NB4 (cell line): ENCODE measurements at places on chromosomes 12 and 14.

GRCh38 chr12:87985069-87985675 is 44.0 kb downstream of the C12orf50 start:
- DNase-seq, result no peak

GRCh38 chr12:58174316-58174715 is 232.9 kb downstream of the ATP23 start:
- no peak for DNase-seq

GRCh38 chr12:121232163-121232562 is 22.2 kb downstream of the P2RX4 start:
- DNase-seq, result no peak

- DNase-seq, result no peak
These were observed 12.4 kb upstream of the A2M start for GRCh38 chr12:9127936-9128663.

DNA sequence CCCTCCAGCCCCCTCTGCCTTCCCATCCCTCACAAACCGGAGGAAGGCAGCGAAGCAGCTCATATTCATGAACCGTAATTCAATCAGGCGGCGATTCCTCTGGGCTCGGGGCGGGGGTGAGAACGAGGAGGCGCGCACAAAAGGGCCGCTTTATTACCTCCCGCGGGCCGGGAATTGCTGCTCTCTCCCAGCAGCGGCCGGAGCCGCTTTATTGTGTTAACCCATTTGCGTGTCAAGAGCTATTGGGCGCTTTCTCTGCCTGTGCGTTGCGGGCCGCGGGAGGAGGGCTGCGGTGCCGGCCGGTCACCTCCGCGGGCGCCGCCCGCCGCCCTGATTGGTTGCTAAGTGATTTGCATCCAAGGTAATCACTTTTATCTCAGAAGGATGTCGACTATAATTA is 4.8 kb downstream of the FAM222A start:
- DNase-seq, result no peak

GRCh38 chr12:113161415-113162016 is 12.0 kb downstream of the CFAP73 start:
- peak; percentile 78 for DNase-seq

GRCh38 chr12:9902539-9903228 is 21.4 kb downstream of the KLRF2 start:
- no peak for DNase-seq

- DNase-seq, result no peak
These were observed 274.6 kb downstream of the BTG1 start for GRCh38 chr12:91870872-91871707.

- no peak for DNase-seq
These were observed 29.0 kb downstream of the TRMT5 start for GRCh38 chr14:60951776-60952435.

DNA sequence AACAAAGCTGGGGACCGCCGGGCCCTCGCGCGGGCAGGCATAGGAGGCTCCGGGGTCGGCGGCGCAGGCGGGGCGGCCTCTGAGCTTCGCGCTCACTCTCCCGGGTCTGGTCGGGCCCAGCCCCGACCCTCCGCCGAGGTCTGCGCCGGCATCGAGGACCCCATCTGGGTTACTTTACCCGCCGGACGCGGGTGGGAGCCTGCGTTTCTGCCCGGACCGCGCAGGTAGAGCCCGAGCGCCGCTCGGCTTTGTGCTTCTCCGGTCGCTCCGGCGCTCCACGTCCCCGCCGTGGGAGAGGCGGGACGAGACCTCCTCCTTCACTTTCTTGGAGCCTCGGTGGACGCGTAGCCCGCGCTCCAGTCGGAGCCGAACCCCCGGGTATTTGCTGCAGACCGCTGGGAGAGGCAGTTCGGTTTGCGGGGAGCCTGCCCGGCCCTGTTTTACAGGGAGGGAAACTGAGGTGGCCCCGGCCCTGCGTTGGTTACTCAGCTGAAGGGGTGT is 63.2 kb downstream of the FBXL14 start:
- no peak for DNase-seq

- DNase-seq, result peak; percentile 56
These were observed 37.3 kb upstream of the RCOR1 start for GRCh38 chr14:102554821-102555819.

DNA sequence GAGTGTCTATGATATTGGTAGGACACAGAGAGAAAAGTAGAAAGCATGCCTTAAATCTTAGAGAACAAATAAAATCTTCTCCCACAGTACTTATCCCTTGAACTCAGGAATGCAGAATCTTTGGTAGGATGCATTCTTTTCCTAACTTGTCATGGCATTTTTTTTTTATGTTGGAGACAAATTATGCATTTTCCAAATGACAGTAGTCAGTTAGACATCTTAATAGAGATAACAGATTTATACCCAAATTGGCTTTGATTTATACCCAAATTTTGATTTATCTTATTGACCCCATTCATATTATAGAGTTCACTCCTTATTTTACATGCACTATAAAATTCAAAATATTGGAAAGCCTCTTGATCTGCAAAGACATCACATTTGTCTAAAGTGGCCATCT is 132.9 kb downstream of the CNTN1 start:
- no peak for DNase-seq

GRCh38 chr12:131137836-131138637 is 184.3 kb downstream of the ADGRD1 start:
- DNase-seq, result peak; percentile 95

- DNase-seq, result no peak
These were observed 216.7 kb upstream of the SSTR1 start for GRCh38 chr14:37991027-37991426.

GRCh38 chr12:45737638-45738037 is 8.1 kb downstream of the ARID2 start:
- DNase-seq, result no peak

- peak; percentile 33 for DNase-seq
These were observed 178.9 kb upstream of the NRXN3 start for GRCh38 chr14:77991128-77991772.

- no peak for DNase-seq
These were observed 48.0 kb downstream of the WNK1 start for GRCh38 chr12:800401-800800.

DNA sequence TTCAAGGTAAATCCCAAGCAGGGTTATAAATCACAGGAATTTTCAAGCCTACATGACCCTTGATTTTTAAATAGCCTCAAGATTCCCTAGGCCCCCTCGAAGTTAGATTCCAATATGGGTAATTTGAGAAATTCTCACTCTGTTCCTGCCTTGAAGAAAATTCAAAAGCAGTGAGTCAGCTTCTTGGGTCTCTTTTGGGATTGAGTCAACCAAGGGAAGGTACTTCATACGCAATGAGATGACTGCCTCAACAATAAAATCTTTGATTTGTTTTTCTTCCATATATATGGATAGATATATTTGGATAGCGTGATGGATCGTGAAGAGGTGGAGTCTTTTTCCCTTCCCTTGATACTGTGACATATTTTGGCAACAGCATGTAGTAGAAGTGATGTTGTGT is 180.4 kb upstream of the ATP2B1 start:
- DNase-seq, result no peak

DNA sequence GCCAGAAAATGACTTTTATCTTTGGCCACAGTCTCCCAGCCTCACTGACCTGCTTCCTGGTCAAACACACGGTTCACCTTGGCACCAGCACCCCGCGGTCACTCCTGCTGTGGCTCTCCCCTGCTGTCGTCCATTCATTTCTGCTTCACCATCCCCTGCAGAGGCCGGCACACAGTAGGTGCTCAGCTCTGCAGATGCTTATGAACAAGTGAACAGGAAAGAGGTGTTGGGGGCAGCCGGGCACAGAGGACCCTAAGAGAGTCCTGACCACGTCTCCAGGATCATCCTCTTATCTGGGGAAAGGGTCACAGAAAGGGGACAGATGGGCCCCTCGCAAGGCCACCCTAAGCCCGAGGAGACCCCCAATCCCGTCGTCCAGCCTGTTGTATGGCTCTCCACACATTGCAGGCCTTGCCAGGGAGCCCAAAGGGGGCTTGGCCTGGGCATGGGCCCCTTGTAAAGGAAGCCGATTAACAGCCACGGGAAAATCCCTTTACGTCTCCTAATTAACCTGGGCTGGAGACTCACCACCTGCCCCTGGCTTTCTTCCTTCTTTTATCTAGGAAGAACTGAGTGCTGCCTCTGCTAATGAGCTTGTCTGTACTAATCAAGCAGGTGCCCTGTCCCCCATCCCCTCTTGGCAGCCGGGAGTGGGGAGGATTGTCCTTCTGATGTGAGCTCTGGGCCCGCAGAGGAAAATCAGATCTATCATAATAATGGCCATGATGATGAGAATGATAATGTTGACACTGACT is 119.2 kb downstream of the AACS start:
- no peak for DNase-seq

DNA sequence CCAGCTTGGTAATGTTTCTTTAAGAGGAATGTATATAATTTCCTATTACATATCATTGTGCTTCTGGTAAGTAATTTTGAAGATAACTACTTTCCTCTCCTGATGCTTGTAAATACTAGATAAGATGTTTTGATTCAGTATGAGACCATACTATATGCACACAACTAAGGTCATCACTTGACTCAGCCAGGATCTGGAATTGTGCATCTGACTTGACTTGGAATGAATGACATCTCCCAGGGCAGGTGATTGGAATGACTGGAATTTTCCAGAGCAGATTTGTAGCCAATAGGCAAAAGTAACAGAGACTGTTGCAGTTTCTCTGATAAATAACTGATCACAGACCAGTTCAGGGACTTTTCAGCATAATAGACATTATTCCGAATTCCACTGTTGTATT is 11.1 kb downstream of the BEST3 start:
- DNase-seq, result no peak

DNA sequence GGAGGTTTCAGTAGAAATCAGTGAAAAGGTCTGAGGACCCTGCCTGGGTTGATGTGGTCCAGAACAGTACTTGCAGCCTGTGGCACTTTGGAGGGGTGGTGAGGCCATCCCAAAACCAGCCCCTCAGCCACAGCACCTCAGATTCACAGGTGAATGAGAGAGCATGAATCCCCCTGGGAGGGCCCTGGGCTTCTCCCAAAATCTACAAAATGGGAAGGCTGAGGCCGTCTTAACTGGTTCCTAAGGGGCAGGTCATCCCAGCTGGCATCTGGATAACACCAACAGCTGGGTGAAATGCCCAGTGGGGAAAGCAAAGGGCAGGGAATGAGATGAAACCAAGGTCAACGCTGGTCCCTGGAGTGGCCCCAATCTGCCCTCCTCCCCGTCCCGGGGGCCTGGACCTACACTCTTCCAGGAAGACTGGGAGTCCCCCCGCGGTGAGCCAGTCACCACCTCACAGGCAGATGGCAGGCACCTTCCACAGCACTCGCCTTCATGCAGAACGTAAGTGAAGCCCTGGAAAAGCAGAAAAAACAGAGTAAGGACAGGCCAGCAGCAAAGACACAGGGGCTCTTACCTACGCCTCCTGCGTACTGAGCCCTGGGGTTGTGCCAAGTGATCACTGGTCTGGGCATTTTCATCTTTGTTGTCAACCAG is 26.3 kb upstream of the ANO2 start:
- no peak for DNase-seq

GRCh38 chr14:69980457-69981425 is 101.5 kb downstream of the SMOC1 start:
- DNase-seq, result no peak

DNA sequence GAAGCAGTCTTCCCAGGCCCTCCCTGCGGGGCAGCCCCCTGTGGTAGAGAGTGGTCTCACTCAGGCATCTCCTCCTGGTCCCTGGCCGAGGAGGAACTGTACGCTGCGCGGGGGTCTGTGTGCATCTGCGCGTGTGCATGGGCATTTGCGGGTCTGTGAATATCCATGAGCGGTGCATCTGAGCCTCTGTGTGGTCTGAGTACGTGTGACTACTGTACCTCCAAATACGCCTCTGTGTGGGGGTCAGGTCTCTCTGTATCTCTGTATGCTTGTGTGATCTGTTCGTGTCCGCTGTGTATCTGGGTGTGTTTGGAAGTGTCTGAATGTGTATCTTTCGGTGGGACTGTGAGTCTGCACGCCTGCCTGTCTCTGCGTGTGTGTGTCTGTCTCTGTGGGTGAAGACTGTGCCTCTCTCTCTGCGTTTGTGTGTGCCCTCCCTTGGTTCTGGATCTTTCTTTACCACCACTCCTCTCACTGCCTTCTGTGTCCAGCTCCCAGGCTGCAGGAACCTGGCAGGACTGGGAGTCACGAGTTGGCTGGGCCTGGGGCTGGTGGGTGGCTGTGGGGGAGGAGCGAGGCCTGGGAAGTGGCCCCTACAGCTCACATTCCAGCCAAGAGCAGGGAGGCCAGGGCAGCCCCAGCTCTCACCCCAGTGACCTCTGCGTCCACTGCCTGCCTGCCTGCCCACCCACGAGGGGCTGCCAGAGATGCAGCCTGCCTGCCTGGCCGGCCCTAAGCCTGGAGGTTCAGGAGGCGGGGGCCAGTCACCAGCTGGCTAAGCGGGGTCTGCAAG is 1.1 kb upstream of the PGF start:
- DNase-seq, result no peak

DNA sequence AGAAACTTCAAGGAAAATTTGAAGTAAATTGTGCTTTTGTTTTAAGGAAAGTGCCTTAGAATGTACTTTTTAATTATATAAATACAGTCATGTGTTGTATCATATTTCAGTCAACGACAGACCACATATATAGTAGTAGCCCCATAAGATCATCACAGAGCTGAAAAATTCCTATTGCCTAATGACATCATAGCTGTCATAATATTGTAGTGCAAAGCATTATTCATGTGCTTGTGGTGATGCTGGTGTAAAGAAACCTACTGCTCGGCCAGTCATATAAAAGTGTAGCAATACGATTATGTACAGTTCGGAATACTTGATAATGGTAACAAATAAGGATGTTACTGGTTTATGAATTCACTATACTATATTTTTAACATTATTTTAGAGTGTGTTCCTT is 198.9 kb upstream of the SLC16A7 start:
- no peak for DNase-seq

DNA sequence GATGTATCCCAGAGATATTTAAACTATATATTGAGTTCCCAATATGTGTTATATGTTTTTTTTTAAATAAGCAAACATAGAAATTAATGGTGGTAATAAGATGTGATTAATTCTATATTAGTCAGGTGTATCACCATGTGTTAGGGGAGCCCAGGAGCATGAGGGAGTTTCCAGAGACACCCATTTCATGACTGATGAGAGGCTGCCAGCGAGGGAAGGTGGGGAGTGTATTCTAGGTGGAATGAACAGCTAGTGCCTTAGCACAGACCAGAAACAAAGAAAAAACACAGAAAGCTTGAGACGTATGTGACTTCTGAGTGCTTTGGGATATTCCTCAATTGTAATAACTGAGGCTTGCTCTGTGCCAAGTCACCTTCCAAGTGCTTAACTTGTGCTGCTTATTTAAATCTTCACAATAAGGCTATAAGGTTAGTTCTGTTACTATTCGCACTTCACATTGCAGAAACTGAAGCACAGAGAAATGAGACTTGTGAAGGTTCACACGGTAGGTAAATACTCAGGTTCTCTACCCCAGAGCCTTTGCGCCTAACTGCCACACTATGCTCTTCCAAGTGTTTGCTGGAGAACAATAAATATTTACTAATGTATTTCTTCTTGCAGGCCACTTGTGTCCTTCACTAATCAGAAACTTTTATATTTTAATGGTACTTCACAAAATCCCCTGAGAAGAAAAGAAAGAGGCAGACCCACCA is 17.9 kb upstream of the MGP start:
- DNase-seq, result no peak
